Activated naive CD4-positive, alpha-beta T cell treated with Interleukin-2 at 50 U/mL for 16 hours (primary cell): ENCODE measurements at places on chromosomes 1 and 21.

DNA sequence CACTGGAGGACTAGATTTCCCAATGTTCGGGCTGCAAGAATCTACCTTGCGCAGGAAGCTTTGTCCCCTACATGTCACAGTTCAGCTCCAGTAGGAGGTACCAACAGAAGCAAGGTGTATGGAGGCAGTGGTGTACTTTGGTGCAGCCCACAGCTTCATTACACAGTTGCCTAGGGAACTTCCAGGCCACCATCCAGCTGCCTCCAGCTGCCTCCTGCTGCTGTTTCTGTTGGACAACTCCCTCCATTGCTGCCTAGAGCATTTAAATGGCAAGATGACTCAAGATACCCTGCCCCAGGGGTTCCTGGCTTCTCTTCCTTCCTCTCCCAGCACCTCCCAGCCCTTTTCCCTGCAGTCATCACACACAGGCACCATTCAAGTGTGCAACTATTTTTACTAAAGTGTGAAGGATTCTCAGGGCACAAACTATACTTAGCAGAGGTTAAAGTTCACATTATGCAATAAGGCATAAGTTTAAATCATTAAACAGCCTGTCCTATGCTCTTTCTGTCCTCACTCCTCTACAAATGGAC, 39.0 kb upstream of the ATP1A1 start:
- no peak for DNase-seq

- DNase-seq: no peak
Measured at GRCh38 chr1:178143730-178144690, 50.1 kb downstream of the RASAL2 start.

DNA sequence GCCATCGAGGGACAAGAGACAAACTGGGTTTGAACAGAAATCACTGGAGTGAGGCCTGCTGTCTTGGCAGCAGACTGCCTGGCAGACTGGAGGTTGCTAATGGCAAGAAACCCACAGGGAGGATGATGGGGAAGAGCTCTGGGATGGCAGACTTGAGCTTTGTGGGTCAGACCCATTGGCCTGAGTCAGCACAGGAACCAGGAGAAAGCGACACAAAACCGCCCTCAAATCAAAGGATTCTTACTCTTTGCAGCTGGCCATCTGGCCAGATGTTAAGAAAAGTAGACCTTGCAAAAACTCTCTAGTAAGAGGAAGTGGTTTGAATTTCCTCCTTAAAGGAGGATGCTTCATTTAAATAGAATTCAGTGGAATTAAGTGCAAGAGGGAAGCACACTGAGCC, 195.2 kb upstream of the JUN start:
- DNase-seq: no peak

DNA sequence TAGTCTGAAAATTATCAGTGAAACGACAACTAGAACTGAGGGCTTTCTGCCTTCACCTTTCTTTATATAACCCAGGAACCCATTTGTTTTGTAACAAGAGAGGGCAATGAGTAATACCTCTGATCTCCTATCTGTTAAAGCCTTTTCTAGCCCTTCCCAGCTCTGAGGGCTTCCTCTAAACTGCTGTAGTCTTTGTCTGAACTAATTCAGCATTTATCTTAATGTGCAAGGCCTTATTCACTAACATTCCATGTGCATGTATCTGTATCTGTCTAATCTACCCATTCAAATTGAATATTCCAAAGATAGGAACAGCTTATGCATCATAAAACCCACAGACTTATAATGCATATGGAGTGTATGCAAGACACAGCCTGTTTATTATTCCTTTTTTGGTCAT, 167.1 kb downstream of the LYPLAL1 start:
- DNase-seq: no peak

DNA sequence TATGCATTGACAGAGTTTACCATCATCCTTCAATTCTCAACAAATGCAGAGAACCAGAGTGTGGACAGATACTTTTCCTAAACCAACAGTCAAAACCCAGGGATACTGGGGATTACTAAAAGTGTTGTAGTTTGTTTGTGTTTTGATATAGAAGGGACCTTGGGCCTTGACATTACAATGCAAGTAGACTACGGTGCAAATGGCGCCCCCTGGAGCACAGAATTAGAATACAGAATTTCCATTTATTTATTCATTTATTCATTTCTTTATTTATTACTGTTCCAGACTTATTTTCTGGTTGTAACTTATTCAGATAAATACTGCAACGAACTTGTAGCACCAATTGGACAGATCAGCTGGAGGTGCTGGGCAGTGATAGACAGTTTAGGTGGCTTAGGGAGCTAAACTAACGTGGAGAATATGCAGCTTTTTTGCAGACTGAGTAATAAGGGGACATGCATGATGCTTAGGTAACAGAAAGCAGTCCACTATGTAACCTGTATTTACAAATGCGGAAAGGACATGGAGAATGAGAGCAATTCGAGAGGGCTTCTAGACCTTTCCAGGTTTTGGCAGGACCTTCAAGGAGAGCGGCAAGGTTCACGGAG, 42.6 kb downstream of the KIRREL1 start:
- no peak for DNase-seq

DNA sequence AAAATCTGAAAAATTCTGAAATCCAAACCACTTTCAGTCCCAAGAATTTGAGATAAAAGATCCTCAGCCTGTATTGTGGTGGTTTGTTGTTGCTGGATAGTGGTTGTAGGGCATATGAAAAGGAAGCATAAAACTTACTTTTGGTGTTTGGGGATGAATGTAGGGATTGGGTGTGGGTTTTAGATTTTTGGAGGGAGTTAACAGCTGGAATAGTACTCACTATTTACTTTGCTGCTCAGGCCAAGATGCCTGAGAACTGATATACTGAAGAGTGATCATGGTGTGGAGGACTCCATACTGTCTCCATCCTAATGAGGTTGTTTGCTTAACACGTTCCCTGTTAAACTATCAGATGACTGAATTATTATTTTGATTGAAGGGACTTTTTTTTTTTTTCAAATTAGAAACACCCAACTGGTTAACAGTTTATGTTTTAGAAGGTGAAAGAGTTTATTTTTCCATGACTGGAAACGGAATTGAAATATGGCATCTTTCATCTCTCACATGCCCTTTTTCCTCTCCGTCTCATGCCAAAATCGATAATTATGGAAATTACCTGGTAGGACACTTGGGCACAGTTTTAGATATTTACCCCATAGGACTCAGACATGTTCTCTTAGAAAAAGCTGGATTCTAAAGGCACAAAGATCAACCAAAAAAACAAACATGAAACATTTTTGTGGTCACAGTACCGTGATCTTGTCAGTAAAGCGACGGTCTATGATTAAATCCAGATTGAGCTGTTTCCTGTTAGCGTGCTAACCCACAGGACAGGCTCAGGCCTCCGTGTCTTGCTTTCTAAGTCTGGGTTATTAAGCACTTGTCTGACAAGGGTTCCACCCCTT, 37.3 kb downstream of the RGL1 start:
- peak; percentile 36 for DNase-seq

GRCh38 chr1:236159704-236160539, 17.6 kb downstream of the GPR137B start:
- no peak for DNase-seq
